Neural crest cell (in vitro differentiated cells): ENCODE measurements at places on chromosomes 11 and 22. TPM values are rescaled to one million over a fixed set of nuclear protein-coding genes. Genes with fewer than 3 reads are reported as not detected.

The ZP1 gene
- not detected in 2 replicates for total RNA-seq

The CSKMT gene
- 57.0 and 60.0 TPM in 2 replicates for total RNA-seq

The PITPNM1 gene
- total RNA-seq, result 81.5 and 109 TPM in 2 replicates

The SCGB1C1 gene
- total RNA-seq, result not detected in 2 replicates

The FGF3 gene
- total RNA-seq, result not detected in 2 replicates

The MUC5AC gene
- not detected in 2 replicates for total RNA-seq
